Inflammatory macrophage (primary cell): ENCODE measurements at places on chromosomes 13 and 19.
A peak's percentile ranks its signal among the peaks of the same experiment; 100 is the strongest.

DNA sequence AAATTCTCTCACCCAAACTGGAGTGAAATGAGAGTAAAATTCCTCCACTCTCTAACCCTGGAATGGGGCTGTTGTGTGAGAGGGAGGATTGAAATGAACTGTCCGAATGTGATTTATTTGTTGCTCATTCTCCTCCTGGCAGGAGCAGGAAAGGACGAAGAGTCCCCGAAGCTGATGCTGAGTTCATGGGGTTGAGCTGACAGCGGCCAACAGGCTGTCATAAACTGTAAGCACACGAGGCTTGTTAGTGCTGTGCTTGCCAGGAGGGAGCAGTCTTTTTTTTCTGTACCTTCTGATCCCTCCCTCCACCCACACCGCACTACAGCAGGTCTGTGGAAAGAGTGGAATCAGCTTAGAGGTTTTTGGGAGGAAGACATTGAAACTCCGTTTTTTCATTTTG is 33.1 kb upstream of the ZNF331 start:
- no peak for DNase-seq

GRCh38 chr13:34731486-34731885 is 210.6 kb upstream of the NBEA start:
- no peak for DNase-seq

GRCh38 chr19:14497228-14497921 is 1.4 kb upstream of the GIPC1 start:
- DNase-seq = peak; percentile 52

- DNase-seq = no peak
Observed at GRCh38 chr19:39416152-39417120, 4.0 kb downstream of the PLEKHG2 start.

DNA sequence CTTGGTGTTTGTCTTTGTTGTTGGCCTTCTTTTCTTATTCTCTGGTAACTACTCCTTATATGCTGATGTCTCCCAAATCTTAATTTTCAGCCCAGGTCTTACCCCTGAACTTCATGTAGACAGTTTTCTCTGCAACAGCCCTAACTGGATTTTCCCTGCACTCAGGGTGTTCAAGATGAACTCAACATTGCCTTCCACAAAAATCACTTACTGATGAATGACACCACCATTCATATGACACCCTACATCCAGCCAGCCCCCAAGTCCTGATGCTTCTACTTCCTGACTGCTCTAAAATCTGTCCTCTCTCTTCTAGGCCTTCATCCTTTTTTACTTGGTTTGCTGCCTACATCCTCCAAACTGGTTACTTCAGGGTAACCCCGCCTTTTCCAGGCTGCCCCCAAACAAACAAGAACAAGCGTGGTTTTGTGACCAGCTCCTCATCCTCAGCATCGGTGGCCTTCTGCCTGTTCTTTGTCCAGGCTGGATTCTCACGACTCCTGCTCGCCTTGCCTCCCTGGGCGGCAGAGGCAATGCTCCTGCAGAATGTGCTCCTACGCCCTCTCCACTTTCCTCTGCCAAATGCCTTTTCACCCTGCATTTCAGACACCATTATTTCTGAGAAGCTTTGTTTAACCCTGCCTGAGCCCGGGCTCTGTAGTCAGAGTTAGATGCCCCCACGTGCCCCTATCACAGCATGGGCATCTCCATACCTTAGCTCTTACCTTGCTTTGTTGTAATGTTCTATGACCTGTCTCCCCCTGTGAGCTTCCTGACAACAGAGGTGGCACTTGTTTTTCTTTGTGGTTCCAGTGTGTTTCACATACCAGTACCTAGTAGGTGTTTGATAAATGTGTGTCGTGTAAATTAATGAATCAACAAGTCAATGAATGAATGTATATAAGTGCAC is 61.8 kb downstream of the WDFY2 start:
- no peak for DNase-seq
